Right renal pelvis (tissue), 4 donors: ENCODE measurements at places on chromosomes 4 and X. TPM values are rescaled to one million over a fixed set of nuclear protein-coding genes. Genes with fewer than 3 reads are reported as not detected.

GRCh38 chr4:7593646-7594412, 159.1 kb upstream of the PSAPL1 start:
- DNase-seq: no peak

GRCh38 chr4:25984796-25985195, 70.8 kb downstream of the SMIM20 start:
- no peak for DNase-seq

The ZFP92 gene
- polyA plus RNA-seq: 1.3 TPM

The CSN1S1 gene
- polyA plus RNA-seq: not detected

The GABRB1 gene
- 0.53 TPM for polyA plus RNA-seq

GRCh38 chr4:1293991-1294390, 4.3 kb downstream of the MAEA start:
- no peak for DNase-seq

The OR13H1 gene
- not detected for polyA plus RNA-seq

DNA sequence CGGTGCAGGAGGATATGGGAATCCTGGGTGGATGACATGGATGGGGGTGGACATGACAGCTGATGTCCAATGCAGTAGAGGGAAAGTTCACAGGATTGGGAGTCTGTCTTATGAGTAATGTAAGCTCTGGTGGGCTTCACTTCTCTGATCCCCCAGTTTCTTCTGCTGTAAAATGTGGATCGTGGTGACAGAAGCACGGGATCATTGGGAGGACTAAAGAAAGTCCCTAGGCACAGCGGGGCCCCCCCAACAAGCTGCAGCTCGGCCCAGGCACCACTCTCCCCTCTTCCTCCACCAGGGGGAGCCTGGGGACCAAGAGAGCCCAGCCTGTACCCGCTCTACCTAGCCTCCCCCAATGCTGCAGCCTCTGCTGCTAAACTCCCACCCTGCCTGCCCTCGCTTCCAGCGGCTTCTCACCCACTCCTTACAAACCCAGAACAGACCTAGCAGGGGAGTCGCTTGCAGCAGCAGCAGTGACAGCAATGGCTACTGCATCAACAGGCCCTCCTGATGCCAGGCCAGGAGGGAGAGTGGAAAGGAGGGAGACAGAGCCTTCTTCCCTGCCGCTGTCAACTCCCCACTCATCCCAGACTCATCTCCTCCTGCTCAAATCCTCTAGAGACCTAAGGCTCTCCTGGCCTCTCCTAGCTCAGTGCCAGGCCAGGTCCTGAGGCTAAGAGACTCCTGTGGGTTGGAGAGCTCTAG, 36.1 kb upstream of the IQSEC2 start:
- peak; percentile 25 for DNase-seq

GRCh38 chr4:85761803-85762528, 287.0 kb downstream of the ARHGAP24 start:
- no peak for DNase-seq

The TMEM47 gene
- polyA plus RNA-seq: 43.1 TPM

The MAGEC3 gene
- polyA plus RNA-seq: 0.29 TPM

DNA sequence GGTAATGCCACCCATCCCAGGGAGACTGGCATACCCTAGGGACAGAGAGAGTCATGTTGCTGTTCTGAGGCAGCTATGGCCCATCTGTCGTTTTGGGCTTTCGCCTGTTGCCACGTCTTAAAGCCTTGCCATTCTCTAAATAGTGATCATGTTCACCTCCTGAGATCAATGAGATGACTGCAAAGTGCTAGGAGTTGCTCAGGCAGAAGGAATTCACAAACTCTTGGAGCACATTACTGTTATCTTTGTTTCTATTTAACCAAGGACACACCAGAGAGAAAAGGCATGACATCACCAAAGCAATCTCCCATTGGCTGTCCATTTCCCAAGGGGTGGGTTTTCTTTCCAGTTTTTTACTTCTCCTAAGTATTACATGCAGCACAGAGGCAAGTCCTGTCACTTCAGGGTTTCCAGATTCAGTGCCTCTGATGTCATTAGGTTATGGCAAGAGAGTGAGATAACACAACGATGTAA, 37.1 kb upstream of the SETD7 start:
- DNase-seq: no peak

The WNK3 gene
- polyA plus RNA-seq: 3.9 TPM

- no peak for DNase-seq
These were observed 67.0 kb downstream of the AASDH start for GRCh38 chr4:56320293-56320692.

GRCh38 chr4:140213749-140214148, 59.8 kb upstream of the MAML3 start:
- no peak for DNase-seq

DNA sequence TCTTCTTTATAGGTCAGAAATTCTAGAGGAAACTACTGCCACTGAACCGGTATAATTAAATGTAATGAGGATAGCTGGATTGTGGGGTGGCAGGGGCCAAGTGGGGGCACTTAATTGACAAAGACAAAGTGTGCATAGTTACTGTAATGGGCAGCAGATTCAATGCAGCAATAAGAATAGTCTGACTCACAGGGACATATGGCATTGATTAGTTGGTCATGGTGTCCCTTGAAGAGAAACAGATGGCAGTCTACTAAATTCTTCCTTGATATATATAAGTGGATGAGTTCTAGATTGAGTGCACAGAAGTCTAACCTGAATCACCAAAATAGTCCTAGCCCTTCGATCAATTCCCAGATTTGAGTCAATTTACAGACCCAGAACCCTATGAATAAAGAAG, 31.6 kb downstream of the ETDC start:
- DNase-seq: no peak

DNA sequence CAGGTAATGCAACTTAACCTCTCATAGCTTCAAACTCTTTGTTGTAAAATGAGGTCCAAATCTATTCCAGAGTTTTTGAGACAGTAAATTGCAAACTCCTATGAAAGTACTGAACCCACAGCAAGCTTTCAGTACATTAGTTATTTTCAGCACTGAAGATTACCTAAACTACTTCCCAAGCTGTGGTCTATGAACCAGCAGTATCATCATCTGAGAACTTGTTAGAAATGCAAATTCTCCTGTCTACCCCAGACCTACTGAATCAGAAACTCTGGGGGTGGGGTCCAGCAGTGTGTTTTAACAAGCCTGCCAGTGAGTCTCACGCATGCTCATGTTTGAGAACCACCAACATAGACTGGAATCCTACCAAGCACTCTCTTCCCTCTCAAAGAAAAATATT, 5.7 kb upstream of the CASP6 start:
- DNase-seq: no peak

GRCh38 chr4:54675721-54676461, 18.1 kb downstream of the KIT start:
- DNase-seq: no peak
